Ecto neural progenitor cell (in vitro differentiated cells): ENCODE measurements at places on chromosomes 1 and 21.

DNA sequence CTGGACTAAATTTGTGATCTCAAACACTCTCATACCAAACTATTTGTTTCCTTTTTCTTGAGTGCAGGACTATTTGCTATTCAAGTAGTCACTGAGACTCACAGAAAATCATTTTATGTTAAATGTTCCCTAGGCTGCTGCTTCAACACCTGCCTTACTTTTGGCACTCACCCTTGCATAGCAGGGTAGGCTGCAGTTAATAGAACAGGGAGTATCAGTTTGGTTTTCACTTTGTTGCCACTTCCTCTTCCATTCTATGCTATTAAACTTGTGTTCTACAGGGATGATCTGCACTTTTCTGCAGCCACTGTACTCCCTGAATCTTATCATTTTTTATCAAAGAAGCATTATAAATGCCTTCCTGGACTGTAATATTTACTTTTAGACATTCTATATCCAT, 148.7 kb upstream of the PRMT6 start:
- DNase-seq: no peak

- no peak for DNase-seq
Measured at GRCh38 chr21:41530366-41530765, 22.4 kb upstream of the TMPRSS2 start.

DNA sequence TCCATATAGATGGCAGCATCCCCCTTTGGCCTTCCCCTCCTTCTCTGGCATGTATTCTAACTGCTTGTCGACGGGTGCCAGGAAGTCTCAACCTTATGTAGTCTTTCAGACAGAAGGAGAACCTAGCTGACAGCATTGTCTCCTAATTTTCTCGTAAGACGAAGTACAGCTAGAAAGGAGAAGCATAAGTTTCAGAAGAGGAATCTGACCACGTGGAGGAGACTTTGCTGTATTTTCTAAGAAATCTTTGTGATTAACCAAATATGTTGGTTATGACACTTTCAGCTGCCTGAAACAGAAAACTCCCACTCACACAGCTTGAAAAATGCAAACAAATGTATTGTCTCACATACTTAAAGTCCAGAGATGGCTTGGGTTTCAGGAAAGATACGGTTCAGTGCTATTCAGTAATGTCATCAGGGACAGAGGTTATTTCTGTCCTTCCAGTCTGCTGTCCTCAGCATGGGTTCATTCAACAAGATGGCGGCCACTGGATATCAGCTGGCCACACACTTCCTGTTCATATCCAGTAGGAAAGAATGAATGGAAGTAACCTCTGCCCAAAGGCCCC, 109.5 kb upstream of the ZNF648 start:
- DNase-seq: no peak

DNA sequence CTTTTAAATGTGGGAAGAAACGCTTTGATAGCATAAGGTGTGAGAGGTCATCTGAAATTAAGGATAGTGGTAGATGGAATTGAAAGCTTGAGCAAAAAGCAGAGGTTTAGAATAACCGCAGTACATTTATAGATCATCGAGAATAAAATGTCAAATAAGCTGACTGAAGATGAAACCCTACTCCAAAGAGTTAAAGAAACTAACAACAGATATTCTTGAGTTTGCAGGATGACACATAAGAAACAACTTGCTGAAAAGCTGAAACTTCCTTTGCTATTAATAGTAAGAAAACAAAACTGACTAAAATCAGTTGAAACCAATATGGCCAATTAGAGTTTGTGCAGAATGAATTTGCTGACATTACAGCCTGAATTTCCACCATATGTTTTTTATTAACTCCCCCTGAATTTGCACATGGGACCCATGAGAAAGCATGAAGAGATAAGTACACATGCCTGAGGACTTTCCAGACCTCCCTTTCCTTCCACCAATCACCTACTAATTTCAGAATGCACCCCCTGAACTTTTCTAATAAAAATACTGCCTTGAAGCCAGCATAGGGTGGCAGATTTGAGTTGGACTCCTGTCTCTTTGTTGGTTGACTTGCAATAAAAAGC, 1.7 kb upstream of the C1orf185 start:
- DNase-seq: no peak

DNA sequence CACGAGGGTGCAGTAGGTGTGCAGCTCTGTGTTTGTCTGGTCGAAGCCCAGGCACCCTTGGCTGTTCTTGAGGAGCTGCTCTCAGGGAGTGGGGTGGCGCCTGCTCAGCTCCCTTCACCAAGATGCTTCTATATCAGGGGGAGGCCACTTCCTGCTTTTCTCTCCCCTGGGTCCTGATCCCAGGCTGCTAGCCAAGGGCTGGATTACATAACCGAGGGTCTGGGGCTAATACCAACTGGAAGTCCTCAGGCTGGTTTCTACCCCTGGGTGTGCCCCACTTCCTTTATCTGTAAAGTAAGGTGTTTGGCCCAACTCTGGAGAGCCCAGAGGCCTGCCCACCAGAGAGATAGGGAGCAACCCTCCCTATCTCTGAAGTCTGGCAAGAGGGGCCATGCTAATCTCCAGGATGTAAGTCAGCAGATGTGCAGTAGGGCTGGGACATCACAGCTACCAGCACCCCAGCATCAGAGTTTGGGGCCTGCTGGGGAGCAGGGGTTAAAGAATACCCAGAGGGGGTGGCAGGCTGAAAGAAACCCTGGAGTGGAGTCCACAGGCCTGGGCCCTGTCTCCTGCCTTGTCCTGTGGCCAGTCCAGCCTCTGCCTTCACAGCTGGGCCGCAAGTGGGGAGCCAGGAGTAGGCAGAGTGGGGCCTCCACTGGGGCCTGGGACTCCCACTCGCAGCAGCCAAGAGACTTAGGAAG, 2.1 kb downstream of the SELENBP1 start:
- DNase-seq: no peak

- DNase-seq: no peak
Measured at GRCh38 chr1:217857061-217857460, 225.9 kb downstream of the SPATA17 start.

GRCh38 chr1:226712742-226713419, 26.2 kb downstream of the ITPKB start:
- no peak for DNase-seq

DNA sequence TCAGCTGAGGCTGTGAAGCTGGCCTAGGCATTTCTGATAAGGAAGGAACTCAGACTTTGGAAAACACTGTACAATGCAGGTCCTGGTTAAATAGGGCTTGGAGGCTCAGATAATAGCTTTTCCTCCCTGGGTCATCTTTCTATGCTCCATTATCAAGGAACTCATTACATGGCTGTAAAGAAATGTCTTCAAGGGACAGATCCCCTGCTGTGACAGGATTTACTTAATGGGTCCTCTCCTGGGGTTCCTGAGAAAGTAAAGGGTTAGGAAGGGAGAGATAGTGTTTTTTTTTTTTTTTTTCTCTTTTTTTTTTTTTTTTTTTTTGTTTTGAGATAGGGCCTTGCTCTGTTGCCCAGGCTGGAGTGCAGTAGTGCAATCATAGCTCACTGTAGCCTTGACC, 14.1 kb upstream of the SVBP start:
- no peak for DNase-seq

DNA sequence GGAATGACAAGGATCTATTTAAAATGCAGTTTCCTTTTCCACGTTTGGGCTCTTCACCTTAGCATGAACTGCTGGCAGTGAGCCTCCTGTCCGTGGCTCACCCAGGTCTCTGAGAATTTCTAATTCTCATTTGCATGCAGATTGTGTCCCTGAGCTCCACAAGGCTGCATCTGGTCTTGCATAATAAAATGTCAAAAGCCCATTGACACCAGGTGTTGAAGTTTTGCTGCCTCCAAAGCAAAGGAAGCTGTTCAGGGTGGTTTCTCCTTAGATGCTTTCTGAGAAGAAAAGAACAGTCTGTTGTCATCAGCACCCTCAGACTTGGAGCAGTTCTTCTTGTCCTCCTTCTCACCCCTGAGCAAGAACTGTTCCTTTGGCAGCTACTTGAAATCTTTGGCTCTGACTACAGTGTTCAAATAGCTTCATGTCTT, 433.1 kb upstream of the KAZN start:
- DNase-seq: no peak

- DNase-seq: no peak
Measured at GRCh38 chr1:214857716-214858115, 224.8 kb upstream of the KCNK2 start.

- peak; percentile 58 for DNase-seq
Measured at GRCh38 chr1:207868251-207868773, 42.6 kb downstream of the CD34 start.

DNA sequence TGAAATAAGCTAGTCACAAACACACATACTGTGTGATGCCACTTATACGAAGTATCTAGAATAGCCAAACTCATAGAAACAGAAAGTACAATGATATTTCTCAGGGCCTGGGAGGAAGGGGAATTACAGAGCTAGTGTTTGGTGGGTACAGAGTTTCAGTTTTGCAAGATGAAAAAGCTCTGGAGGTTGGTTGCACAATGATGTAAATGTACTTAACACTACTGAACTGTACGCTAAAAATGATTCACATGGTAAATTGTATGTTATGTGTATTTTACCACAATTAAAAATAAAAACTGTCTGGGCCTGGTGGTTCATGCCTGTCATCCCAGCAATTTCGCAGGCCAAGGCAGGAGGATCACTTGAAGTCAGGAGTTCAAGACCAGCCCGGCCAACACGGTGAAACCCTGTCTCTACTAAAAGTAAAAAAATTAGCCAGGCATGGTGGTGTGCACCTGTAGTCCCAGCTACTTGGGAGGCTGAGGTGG, 15.3 kb upstream of the FHAD1 start:
- DNase-seq: no peak

DNA sequence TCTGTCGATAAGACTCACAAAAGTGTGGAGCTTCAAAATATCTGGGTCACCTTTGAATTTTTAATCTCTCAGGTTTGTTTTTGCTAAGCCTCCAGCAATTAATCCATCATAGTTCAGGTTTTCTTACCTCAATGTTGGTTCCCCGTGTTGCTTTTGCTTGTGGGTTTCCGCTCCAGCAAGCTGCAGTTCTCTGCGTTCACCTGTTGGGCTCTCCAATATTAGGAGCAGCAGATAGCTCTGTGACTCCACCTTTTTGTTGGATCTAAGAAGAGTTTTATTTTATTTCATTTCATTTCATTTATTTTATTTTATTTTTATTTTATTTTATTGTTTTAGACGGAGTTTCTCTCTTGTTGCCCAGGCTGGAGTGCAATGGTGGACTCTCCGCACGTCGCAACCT, 335.5 kb downstream of the COL11A1 start:
- DNase-seq: no peak
